ENCODE measurements at places on chromosomes 1 and 21.

DNA sequence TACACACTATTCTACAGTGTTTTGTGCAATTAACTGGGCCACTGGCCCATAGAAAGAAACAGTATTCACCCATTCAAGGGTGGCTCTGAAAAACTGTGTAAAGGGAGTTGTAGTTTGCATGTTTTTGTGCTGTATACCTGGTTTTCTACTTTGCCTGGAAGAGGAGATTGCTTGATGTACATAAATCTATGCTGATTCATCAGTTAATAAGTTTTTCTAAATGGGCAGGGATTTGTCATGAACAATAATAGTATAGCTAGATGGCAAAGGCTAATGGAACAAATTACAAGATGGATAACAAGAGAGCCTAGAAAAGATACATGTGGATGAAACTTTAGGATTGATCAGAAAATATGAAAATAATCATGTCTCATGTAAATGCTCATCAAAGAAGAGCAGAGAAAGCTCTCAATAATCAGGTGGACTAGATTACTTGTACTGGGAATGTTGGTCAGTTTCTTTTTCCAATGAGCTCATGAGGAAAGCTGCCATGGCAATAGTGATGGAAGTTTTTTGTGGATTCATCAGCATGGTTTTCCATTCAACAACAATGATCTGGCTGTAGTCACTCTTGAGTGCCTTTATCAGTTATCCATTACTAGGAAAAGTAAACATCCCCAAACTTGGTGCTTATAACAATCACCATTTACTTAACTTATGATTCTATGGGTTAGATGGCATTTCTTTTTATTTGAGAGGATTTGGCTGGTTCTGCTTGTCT, 602.8 kb downstream of the BRINP3 start:
- DNase-seq, result no peak

DNA sequence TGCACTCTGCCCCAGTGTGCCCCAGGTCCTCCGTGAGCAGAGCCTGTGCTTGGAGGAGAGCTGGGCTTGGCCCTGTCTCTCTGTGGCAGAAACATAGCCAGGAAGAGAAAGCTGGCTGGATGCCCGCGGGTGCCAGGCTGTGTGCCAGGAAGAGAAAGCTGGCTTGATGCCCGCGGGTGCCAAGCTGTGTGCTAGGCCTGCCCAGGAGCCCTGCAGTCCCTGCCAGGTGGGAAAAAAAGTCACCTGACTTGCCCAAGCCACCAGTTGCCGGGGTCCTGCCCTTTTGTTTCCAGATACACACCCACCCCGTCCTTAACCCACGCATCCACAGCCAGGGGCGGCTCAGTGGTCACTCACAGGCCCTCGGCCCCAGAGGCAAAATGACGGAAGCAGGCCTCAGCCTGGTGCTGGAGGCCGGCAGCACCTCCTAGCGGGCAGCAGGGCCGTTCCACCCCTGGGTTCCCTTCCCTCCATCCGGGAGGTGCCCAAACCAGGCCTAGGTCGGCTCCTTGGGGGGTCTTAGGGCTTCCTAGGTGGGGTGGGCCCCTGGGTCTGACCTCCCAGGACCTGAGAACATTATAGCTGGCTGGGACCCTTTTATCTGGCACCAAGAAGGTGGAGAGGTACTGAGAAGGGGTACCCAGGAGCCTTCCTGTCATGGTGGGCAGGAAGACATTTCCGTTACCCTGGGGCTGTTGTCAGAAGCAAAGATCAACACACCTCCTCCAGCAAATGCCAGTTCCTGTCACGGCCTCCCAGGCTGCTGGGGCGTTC, 9.1 kb downstream of the ITGB2 start:
- DNase-seq, result no peak

- no peak for DNase-seq
These were observed 104.0 kb upstream of the RUNX3 start for GRCh38 chr1:25033828-25034705.

- no peak for DNase-seq
These were observed 1.2 kb downstream of the RXFP4 start for GRCh38 chr1:155942578-155943141.

All from H1 (cell line).